ENCODE measurements at places on chromosomes 1 and 21.

DNA sequence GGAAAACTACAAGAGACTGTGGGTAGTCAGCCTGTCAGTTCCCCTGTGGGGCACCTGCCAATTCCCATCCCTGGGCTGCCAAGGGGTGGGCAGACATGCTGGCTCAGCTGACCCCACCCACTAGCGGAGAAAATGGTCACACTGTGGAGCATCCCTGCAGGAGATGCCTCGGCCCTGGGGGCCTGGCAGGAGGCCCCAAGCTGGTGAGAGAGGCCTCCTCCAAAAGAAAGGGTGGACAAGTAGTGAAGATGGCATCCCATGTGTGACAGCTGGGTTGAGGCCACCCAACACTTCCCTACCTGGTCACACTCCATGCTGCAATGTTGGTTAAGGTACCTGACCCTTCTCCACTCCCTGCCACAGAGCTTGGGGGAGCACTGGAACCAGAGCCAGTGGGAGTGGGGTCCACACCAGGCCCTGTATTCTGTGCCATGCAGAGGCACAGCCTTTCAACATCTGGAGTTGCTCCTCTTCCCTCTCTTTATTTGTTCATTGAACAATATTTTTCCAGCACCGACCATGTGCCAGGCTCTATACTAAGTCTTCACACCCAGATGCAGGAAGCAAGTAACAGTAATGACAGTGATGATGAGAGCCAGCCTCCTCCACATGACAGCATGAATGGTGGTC, 59.5 kb downstream of the KLHDC7A start:
- no peak for DNase-seq

DNA sequence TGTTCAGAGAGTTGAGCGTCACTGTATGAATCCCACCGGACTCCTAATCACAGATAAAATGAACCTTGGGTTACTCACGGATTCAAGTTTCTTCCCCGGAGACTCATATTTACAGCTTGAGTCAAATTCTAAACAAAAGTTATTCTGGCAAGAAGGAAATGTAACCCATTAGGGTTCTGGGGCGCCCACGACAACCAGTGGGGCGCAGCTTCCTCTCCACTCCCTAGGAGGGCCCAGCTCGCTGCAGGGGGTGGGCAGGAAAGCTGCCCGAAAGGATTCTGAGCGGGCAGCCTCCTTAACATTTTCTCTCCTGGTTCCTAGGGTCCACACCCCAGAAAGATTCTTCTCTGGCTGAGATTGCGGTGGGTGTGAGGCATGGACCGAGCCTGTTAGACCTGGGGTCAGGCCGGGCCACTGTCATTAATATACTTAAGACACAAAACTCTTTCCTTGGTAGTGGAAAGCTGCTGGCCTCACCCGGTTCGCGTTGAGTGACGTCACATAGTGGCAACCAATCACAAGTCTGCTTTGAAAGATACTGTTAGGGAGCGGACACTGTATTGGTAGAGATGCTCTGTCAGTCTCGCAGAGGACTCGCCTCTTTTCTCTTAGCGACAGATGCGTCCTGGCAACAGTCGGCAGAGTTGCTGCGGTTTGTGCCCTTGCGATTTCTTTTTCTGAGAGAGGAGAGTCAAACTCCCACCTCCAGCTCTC, 13.6 kb upstream of the MCOLN3 start:
- DNase-seq = peak; percentile 51

- no peak for DNase-seq
These were observed 13.7 kb downstream of the CD34 start for GRCh38 chr1:207897188-207897587.

DNA sequence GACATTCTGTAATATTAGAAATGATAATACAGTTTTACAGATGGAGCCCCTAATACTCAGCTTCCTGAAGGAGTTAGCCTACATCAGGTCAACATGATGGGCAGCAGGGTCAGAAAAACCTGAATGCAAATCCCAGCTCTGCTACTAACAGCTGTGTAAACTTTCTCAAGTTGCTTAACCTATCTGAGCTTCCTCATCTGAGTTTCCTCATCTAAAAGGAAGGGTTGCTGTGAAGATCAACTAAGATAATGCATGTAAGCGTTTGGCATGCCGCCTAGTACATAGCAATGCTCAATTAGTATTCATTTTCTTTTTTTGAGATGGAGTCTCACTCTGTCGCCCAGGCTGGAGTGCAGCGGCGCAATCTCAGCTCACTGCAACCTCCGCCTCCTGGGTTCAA, 18.4 kb upstream of the DESI2 start:
- DNase-seq = no peak

DNA sequence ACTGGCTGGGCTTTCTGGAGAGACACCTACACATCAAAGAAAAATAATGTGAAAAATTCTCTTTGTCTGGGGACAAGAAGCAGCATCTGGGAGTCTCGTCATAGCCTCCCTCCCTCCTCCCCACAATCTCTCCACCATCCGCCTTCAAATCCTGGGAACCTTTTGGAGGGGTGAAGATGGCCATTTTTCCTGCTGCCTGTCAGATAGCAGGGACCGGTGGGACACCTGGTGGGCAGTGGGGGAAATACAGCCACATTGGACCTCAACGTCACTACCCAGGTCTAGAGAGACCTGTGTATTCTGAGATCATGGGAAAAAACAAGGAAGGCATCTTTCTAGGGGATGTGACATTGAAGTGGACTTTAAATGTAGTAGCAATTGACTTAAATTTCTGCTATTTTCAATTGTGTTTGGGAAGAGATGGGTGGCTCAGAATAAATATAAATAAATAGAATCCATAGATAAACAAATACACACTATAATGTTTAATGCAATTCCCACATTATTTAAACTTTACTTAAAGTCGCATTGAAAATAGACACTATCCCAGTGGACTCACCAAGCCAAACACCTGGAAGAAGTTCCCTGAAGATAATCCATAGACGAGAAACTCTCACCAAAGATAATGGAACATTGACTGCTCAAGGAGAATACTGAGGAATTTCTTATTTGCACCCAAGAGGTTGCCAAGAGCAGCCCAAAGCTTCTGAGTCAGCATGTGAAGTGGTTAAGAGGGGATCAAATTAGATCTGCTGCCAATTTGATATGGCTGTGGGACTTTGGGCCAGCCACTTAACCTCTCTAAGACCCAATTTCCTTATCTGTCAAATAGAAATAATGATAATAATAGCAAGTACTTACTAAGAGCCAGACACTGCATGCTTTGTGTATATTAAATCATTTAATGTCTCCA, 147.6 kb upstream of the CAMK1G start:
- peak; percentile 47 for DNase-seq

DNA sequence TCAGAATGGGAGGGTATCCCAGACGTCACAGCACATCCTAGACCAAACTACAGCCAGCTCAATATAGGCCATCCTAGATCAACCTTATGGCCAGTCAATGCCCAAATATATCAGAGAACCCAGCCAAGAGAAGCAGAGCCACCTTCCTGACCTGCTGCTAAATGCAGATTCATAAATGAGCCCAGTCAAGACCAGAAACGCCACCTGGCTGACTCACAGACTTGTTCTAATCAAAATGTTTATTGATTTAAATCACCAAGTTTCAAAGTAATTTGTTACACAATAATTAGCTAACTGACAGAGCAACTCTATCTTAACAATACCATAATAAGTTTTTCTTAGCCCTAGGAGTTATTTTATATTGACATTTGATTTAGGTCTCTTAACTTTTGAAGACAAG, 28.6 kb downstream of the ZNF644 start:
- no peak for DNase-seq

DNA sequence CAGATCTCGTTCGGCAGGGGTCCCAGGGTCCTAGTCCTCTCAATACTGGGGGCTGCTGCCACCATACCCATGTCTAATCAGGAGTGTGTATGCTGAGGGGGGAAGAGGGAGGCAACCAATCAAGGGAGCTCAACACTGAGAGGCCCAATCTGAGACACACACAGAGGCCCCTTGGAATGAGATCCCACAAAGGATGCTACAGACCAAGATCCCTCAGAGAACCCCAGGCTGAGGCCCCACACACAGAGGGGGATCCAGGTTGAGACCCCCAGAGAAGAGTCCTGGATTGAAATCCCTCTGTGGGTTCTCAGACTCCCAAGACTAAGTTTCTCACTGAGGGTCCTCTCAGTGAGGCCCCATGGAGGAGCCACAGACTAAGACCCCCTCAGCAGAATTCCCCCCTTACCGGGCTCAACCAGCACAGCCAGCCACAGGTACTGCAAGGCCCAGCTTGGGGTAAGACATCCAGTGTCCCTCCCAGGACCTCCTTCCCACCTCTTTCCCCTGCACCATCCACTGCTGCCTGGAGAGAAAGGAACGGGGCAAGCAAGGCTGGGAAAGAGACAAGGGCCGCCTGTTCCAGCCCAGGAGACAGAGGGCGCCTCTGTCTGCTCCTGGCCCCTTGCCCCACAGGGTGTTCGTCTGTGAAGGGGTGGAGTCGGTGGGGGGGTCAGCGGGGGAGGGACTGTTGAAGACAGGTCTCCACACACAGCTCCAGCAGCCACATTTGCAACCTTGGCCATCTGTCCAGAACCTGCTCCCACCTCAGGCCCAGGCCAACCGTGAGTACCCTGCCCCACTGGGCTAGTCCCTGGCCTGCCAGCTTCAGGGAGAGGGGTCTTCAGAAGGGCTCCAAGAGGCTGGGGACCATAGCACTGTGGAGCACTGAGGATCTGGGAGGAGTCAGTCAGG, at the start of gene S100A1:
TSS of gene S100A1 (plus strand) at position 720 of the 912 bp plus-strand sequence. CDS start 2,088 bp downstream, outside the sequence.
- DNase-seq = peak; percentile 83

- no peak for DNase-seq
These were observed 19.4 kb upstream of the KCNE1 start for GRCh38 chr21:34531399-34531798.

DNA sequence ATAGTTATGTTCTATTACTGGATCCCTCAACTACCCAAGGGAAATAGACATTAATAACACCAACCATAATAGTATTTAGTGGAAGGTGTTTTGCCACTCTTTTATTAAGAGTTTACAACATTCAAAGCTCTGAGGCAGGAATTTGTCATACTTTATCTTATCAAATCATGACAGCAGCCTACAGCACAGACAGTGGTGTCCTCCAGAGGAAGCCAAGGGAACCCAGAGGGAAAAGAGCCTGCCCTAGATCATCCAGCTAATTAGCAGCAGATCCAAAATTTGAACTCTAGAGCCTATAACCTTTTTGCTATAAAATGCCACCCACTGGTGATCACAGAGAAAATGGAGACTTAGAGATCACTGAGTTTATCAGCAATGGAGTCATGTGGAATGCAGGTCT, 18.2 kb downstream of the VAV3 start:
- no peak for DNase-seq

- DNase-seq = no peak
These were observed 42.2 kb upstream of the LYST start for GRCh38 chr1:235908742-235909520.

GRCh38 chr1:243849421-243850201, 432 bp downstream of the AKT3 start:
- DNase-seq = peak; percentile 93

- no peak for DNase-seq
These were observed 176.7 kb downstream of the OLFM3 start for GRCh38 chr1:101820071-101820470.

GRCh38 chr21:32356874-32357395, 35.9 kb downstream of the URB1 start:
- no peak for DNase-seq

DNA sequence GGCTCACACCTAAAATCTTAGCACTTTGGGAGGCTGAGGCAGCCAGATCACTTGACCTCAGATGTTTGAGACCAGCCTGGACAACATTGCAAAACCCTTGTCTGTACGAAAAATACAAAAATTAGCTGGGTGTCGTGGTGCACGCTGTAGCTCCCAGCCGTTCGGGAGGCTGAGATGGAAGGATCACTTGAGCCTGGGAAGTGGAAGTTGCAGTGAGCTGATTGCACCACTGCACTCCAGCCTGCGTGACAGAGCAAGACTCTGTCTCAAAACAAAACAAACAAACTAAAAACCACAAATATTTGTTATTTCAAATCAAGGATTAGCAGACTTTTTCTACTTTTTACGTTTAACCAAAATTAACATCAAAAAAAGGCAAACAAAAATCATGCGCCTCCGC, 31.3 kb downstream of the INKA2 start:
- DNase-seq = no peak

- no peak for DNase-seq
These were observed 347.9 kb downstream of the USH2A start for GRCh38 chr1:216075339-216075738.

GRCh38 chr1:40132383-40133311, 28.5 kb upstream of the RLF start:
- peak; percentile 77 for DNase-seq
